ENCODE measurements at places on chromosomes 2 and 18.

- DNase-seq: no peak
Measured at GRCh38 chr2:102789349-102790090, 27.7 kb downstream of the TMEM182 start.

- DNase-seq: no peak
Measured at GRCh38 chr2:217443601-217444000, 559.2 kb downstream of the TNS1 start.

DNA sequence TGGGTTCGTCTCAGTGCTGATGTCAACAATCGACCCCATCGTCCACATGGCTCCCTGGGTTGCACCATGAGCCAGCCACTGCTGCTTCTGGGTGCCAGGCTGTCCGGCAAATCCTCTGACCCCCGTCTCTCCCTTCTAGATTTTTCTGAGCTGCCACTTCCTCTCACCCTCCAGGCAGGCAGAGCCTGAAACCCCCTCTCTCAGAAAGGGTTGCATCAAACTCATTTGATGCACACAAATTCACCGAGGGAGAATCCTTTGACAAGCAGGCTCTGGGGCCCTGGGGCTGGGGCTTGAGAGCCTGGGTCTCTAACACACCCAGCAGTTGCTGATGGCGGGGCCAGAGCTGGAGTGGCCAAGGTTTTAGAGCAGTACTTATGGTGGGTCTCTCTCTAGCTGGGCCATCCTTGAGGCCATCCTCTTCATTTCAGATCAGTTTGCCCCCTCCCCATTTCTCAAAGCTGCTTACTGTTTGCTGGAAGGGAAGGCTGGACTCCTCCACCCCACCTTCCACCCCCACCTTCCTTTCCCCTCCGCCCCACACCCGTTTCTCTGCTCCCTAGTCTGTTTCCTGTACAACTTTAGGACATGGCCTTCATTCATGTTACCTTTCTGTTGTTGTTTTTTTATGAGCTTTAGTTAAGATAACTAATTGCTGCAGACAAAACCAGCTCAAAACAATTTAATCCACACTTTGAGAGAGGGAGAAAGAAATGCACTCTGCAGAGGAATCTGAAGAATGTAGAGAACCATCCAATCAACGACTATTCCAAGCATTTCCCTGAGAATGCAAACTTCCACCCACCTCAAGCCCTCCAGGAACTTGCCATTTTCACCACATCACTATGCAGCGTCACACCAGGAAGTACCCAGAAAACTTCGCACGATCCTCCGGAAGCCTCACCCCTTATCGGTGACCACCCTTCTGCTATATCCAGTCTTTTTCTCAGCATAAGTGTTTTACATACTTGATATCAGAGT, 69.5 kb downstream of the ARL4C start:
- peak; percentile 49 for DNase-seq

DNA sequence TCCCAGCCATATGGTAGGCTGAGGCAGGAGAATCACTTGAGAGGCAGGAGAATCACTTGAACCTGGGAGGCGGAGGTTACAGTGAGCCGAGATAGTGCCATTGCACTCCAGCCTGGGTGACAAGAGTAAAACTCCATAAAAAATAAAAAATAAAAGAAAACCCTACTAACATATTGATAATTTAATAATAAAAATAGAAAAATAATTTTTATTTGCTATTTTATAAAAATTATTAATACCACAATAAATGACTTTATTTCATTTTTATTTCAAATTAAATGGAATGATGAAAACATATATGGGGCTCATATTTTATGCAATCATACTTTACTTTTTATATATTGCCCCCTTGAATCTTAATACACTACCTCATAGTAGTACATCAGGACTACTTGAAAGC, 20.4 kb downstream of the TMEM182 start:
- DNase-seq: no peak

GRCh38 chr2:223697892-223698645, 95.9 kb upstream of the SCG2 start:
- no peak for DNase-seq

- no peak for DNase-seq
Measured at GRCh38 chr18:76982038-76982437, 150.5 kb downstream of the MBP start.

GRCh38 chr2:218169757-218170546, 3.2 kb upstream of the CXCR1 start:
- DNase-seq: peak; percentile 44

DNA sequence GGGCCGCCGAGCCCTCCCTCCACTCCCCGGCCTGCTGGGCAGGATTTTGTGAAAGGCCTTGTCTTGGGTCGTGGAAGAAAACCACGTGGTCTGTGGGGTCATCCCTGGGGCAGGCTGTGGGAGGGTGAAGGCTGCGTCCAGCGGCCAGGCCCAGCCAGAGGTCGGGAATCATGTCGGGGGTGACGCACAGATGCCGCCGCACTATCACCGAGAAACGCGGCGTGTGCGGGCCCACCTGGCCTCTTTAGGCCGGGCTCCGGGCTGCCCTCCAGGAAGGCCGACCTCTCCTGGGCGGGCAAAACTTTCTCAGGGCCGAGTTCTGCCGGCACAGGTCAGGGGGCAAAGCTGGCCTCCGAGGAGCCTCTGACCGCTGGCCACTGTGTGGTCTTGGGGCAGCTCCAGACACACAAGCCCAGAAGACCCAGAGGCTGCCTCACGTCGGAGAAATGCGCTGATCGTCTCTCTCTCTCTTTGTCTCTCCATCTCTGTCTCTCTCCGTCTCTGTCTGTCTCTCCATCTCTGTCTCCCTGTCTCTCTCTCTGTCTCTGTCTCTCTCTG, 28.4 kb downstream of the NFATC1 start:
- peak; percentile 53 for DNase-seq

DNA sequence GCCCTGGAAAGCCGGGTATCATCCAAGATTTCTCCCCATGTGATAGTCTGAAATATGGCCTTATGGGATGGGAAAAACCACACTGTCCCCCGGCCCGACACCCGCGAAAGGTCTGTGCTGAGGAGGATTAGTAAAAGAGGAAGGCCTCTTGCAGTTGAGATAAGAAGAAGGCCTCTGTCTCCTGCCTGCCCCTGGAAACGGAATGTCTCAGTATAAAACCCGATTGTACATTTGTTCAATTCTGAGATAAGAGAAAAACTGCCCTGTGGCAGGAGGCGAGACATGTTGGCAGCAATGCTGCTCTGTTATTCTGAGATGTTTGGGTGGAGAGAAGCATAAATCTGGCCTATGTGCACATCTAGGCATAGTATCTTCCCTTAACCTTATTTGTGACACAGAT, 26.8 kb downstream of the RUFY4 start:
- DNase-seq: no peak

DNA sequence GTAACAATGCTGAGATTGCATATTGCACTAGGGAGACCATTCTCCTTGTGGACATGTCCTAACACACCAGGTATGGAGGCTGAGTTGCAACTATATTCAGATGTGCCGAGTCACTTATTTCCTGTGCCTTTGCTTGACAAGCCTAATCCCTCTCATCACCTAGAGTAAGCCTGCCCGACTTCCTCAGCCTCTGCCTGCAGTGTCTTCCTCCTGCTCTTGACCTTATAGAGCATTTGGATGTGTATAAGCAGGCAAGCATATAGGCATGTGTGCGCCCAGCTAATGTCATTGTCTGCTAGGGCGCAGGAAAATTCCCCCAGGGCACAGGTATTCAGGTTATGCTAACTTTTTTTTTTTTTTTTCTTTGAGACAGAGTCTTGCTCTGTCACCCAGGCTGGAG, 316.9 kb downstream of the CDH2 start:
- DNase-seq: no peak

- DNase-seq: no peak
Measured at GRCh38 chr2:133855526-133855925, 287.3 kb upstream of the NCKAP5 start.

All from fibroblast of villous mesenchyme (primary cell).